ENCODE measurements at places on chromosomes 4 and X.

- no peak for DNase-seq
Observed at GRCh38 chr4:3681191-3681590, 85.0 kb upstream of the ADRA2C start.

- DNase-seq, result no peak
Observed at GRCh38 chr4:14115106-14115505, 487.6 kb upstream of the BOD1L1 start.

DNA sequence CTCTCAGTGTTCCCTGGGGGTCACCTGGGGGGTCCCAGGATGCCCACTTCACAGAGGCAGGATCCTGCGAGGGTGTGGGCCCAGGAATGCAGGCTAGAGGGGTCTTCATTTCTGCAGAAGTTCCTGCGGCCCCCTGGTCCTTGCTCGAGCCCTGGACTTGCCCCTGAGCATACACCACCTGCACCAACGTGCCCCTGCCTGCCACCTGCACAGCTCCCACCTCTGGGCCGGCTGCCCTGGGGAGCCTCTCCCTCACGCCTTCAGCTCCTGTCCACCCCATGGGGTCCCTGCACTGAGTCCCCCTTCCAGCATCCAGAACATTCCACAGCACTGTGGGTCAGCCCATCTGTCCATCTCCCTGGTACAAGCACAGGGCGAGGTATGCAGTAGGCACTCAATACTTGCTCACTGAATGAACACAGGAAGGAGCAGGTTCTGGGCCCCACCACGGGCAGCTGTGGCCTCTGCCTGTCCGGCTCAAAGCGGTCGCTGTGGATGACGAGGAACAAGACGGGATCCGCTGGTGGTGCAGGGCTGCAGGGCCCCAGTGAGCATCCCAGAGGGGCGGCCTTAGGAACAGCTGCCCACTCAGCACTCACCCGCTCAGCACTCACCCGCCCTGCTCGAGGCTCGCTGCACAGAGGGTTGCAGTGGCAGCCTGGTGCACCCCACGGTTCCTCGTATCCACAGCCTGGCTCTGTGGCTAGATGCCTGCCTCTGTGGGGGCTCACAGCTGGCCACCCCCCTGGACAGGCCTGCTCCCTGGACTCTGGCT lies 70.5 kb upstream of the MXD4 start:
- DNase-seq, result no peak

- DNase-seq, result no peak
Observed at GRCh38 chr4:146787731-146788130, 149.0 kb downstream of the POU4F2 start.

GRCh38 chrX:42530027-42530426 lies 247.9 kb downstream of the PPP1R2C start:
- no peak for DNase-seq

GRCh38 chr4:87353592-87353991 lies 30.9 kb upstream of the HSD17B13 start:
- DNase-seq, result no peak

- DNase-seq, result no peak
Observed at GRCh38 chr4:126271292-126271691, 956.5 kb downstream of the FAT4 start.

DNA sequence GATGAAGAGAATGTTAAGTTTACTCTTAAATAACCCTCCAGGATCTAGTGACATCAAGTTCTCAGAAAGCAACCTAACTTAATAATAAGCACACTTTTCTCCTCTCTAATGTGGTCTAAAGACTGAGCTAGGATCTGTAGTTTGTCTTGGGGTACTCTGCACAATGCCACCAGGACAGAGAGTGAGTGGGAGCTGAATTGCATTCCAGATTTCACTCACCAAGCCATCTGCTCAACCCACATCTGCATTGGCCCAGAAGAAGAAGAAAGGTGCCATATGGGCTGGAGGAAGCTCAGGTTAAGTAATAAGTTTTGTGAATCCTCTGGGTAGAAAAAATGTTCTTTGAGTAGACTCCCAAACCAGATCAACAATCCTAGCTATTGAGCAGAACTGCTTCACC lies 384.6 kb downstream of the PPP3CA start:
- no peak for DNase-seq

GRCh38 chr4:53012738-53013137 lies 150.6 kb downstream of the RASL11B start:
- no peak for DNase-seq

DNA sequence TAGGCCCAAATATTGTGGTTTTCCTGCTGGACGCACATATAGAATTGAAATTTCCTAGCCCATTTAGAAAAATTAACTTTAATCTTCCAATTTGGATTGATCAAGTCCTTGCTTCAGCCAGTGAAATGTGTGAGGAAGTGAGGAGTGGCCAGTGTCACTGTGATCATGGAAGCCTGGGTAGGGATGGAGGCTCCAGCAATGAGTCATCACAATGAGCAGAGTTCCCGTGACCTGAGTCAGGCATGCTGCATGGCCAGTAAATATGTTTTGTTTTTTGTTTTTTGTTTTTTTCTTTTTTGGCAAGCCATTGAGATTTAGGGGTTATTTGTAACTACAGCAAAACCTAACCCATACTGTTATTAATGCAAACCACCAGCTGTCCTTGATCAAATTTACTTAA lies 52.1 kb downstream of the IDS start:
- DNase-seq, result no peak

- DNase-seq, result no peak
Observed at GRCh38 chrX:154800478-154801210, 4.6 kb downstream of the MPP1 start.

DNA sequence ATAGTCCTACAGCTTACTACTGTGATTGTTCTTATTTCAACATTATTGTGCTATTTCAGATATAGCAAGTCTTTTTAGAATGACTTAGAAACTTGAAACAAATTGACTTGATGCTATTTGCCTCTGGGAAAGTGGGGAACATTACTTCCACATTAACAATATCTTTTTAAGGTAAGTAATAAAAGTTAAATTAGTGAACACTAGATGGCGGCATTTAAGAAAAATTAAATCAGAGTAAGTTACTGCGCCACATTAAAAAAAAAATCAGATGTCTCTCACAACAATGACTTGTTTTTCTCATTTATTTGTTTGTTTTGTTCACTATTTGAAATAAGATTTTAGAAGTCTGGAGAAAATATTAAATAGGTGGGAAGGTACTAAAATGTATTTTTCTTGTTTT lies 1026.9 kb upstream of the SLIT2 start:
- no peak for DNase-seq

DNA sequence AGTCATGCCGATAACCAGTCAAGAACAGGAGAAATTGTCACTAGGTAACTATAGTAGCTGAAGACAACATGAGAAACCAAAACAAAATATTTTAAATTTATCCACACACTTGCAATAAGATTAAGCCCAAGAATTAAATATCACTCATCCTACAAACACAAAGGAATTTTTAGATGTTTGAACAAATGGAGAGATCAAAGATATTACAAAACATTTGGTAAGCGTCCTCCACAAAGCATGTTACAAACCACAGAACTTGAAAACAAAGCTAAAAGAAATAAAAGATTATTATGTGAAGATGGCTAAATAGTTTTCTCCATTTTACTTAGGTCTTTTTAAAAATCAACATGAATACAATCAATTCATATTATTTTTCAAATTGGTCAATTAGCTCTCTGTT lies 631.9 kb upstream of the INTU start:
- DNase-seq, result no peak

- no peak for DNase-seq
Observed at GRCh38 chrX:24260842-24261550, 52.9 kb downstream of the SUPT20HL2 start.

DNA sequence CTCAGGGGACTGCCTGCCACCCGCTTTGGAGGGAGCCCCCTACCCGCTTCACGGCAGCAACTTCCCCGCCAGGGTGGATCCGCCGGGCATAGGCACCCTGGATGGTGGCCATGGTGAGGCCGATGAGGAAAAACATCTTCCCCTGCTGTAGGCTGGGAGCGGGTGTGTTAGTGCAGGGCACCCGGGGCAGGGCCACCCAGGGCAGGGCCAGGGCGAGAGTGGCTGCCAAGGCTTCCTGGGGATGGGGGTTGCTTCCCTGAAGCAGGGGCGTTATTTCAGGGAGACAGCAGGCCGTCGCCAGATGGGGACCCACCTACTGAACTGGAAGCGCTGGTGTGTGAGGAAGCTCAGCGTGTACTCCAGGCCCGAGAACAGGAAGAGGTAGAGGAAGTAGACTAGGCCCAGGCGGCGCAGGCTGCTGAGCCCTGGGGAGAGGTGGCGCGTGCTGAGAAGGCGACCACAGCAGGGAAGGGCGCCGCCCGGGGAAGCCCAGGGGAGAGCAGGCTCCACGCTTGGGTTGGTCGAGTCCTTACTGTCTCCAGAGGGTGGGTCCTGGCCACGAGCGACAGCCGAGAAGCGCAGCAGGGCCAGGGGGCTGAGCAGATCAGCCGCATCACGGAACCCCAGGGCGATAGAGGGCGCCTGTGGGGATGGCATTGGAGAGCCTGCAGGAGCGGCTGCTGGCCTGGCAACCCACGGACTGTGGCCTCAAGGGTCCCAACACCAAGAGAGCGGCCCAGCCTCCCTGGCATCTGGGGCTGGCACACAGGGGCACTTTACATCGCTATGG lies 31.5 kb downstream of the NOP14 start:
- DNase-seq, result no peak

DNA sequence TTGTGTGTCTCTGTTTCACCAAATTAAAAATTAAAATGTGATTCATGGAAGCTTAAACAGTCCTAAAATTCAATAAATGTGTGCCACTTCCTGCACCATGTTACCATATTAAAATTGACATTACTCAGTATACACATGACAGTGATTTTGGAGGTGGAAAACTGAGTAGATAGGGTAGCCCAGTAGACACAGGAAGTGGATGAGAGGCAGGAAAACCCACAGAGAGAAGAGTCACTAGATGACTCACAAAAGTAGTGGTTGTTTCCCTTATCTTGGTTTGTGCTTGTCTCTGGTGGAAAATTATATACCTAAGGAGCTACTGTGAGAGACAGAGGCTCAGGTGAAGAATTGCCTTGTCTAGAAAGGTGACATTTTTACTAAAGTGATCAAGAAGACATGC lies 375.8 kb upstream of the CXorf51B start:
- no peak for DNase-seq

- DNase-seq, result no peak
Observed at GRCh38 chr4:99059550-99059949, 29.0 kb downstream of the ADH5 start.

GRCh38 chr4:61182915-61183314 lies 17.2 kb upstream of the ADGRL3 start:
- DNase-seq, result no peak

Measured in activated T-cell treated with anti-CD3 and anti-CD28 coated beads for 24 hours (primary cell).